ENCODE measurements at places on chromosomes 3 and 15. TPM values are rescaled to one million over a fixed set of nuclear protein-coding genes. Genes with fewer than 3 reads are reported as not detected.

Gene CAMP
- 0.40 TPM for total RNA-seq

Gene CCR1
- total RNA-seq = 4.5 TPM

Gene ZNF774
- 14.7 TPM for total RNA-seq

Gene SPTBN5
- 1.4 TPM for total RNA-seq

Gene HOMER2
- total RNA-seq = 2.1 TPM

Gene ACSBG1
- 0.58 TPM for total RNA-seq

Gene MAGEL2
- 0.06 TPM for total RNA-seq

Gene NR1I2
- total RNA-seq = 71.2 TPM

Gene ACP3
- 14.7 TPM for total RNA-seq

Gene NECTIN3
- 47.3 TPM for total RNA-seq

Gene STRIT1
- not detected for total RNA-seq

Gene CLEC3B
- total RNA-seq = 13.7 TPM

Gene PHC3
- 49.3 TPM for total RNA-seq

DNA sequence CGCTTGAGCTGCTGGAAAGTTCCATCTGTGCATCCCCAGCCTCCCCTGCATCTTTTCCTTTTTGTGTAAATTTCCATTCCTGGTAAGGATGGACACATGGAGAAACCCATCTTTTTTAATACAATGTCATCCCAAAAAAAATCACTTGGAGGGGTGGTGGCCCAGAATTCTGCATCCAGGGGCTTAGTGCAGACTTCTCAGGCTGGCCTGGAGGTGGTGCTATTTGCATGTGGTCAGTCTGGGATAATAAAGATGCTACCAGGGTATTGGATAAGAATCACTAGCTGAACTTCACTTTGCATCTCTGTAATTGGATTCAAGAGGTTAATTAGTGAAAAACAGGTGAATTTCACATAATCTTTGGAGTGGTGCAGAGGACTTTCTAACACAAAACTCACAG is 1.8 kb upstream of the ZSCAN2 start:
- DNase-seq = peak; percentile 42

DNA sequence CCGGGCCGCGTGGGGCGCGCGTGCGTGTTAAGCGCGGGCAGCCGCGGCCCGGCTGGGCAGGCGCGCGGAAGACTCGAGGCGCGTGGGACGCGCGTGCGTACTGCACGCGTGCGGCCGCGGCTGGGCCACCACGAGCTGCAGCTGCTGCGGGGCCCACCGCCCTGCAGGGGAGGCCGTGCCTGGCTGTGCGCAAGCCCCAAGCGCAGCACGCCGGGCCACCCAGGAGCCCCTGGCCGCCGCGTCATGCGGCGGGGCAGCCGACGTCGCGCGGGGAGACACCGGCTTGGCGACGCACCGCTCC is 590 bp upstream of the TRIM71 start:
- DNase-seq = no peak

- DNase-seq = no peak
These were observed 7.3 kb downstream of the MCTP2 start for GRCh38 chr15:94238539-94239118.

DNA sequence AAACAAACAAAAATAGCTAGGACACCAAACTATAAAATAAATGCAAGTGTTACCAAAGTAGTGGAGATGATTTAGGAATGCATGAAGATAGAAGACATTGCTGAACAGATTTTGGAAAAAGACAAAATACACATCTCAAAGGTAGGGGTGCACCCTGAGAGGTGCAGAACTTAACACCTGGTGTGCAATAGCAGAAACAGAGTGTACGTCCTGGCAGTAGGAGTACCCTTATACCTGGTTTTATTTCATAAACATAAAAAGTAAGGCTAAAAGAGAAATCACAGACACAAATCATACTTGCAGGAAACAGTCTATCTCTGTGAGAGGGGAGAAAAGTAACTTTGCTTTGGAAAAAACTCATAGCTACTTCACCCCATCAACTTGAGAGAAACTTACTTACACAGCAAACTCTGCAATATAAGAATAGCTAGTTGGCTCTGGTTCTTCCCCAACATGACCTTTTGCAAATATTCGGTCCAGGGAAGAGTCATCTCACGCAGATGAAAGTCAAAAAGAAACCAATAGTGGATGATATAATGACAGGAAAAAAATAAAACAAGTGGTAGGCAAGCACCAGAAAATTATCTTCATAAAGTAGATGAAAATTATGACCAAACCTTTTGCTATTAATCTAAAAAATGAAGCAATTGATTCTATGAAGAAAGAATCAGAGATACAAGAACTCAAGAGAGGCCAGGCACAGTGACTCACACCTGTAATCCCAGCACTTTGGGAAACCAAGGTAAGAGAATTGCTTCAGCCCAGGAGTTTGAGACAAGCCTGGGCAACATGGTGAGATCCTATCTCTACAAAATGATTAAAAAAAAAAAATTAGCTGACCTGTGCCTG is 108.9 kb upstream of the BNIP2 start:
- no peak for DNase-seq

DNA sequence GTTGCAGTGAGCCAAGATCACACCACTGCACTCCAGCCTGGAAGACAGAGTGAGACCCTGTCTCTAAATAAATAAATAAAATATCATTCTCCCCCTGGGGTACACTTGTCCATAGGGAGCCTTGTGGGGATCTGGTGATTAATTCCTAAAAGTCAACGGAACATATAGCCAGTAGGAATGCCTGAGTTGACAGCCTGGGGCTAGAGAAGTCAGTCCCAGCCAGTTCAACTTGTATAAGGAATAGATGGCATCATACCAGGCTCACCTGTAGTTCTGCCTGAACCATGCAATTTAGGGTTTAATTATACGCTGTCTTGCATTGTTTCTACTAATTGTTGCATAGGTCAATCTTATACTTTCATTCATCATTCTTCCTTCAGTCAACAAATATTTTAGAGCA is 5.9 kb upstream of the BOC start:
- no peak for DNase-seq

DNA sequence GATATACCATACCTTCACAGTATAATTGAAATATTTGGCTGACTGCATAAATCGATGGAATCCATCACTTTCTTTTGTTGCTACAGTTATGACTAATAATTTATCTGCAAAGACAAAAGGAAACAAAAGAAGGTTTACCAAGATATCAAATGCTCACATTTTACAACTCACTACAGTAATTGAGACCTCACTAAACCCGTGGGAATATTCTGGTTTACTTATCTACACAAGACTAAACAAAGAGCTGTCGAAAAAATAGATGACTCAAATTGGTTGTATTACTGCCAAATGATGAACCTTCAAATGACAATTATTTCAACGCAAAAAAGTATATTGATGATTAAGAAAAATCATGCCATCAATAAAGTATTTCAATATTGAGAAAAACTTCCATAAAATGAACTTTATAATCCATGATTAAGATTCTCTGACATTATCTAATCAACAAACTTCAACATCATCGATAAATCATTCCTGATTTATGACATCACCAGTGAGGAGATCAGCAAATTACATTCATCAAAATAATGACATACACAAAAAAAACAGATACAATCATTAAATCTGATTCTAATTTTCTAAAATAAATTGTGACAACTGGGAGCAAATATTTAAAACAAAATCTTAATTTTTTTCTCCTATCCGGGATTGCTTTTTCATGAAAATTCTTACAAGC is 36.7 kb downstream of the PLOD2 start:
- no peak for DNase-seq

GRCh38 chr3:153348457-153349107 is 186.6 kb downstream of the RAP2B start:
- DNase-seq = no peak

- DNase-seq = peak; percentile 92
These were observed at the start of gene RPL29 for GRCh38 chr3:51995346-51996163. Gene RPL29 (minus strand): TSS chr3:51995895. CDS start chr3:51995461, 434 bp downstream.

- no peak for DNase-seq
These were observed 44.9 kb downstream of the CHDH start for GRCh38 chr3:53801319-53801718.

- no peak for DNase-seq
These were observed 15.1 kb downstream of the HEMK1 start for GRCh38 chr3:50584391-50584790.

GRCh38 chr3:20091331-20092047 is 51.2 kb downstream of the KAT2B start:
- no peak for DNase-seq
